Right atrium auricular region (tissue), 2 donors: ENCODE measurements at places on chromosomes 4 and X.

- no peak for DNase-seq
These were observed 12.5 kb upstream of the STS start for GRCh38 chrX:7134981-7135380.

- DNase-seq, result no peak
These were observed 87.5 kb upstream of the ZFP42 start for GRCh38 chr4:187908079-187908561.

DNA sequence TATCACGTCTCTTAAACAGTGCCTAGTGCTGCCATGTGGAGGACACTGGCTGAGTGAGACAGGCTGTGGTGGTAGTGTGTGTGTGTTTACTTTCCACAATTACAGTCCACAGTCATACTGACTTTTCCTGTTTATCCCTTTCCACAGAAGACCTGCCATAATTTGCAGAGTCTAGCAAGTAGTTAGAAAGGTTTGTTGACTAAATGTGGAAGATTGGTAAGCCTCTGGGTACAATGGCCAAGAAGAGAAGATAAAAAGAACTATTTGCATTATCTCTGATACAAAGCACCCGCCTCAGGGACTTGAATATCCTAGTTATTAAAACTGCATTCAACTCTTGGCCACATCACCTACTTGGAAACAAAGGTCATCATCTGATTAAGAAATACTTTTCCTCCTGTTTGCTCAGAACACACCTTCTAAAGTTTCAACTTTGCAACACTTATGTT lies 89.1 kb downstream of the FAM13A start:
- DNase-seq, result no peak

- DNase-seq, result no peak
These were observed 12.0 kb downstream of the SHOX start for GRCh38 chrX:642436-643240.

DNA sequence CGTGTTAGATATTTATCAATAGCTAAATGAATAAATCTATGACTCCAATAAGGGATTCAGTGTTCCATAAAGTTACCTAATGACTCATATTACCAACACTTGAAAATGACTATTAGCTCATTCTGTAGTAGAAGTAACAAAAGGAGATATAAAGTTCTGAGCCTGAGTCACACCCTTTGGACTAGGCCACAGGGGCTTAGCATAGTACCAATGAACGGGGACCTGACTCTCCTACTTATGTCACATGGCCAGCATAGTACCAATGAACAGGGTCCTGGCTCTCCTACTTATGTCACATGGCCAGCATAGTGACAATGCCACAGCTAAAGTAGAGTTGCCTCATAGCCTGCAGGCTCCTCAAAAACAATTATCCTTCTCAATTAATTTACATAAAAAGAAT lies 43.7 kb downstream of the MAGEB16 start:
- no peak for DNase-seq

GRCh38 chr4:15805583-15806517 lies 27.7 kb downstream of the CD38 start:
- no peak for DNase-seq

DNA sequence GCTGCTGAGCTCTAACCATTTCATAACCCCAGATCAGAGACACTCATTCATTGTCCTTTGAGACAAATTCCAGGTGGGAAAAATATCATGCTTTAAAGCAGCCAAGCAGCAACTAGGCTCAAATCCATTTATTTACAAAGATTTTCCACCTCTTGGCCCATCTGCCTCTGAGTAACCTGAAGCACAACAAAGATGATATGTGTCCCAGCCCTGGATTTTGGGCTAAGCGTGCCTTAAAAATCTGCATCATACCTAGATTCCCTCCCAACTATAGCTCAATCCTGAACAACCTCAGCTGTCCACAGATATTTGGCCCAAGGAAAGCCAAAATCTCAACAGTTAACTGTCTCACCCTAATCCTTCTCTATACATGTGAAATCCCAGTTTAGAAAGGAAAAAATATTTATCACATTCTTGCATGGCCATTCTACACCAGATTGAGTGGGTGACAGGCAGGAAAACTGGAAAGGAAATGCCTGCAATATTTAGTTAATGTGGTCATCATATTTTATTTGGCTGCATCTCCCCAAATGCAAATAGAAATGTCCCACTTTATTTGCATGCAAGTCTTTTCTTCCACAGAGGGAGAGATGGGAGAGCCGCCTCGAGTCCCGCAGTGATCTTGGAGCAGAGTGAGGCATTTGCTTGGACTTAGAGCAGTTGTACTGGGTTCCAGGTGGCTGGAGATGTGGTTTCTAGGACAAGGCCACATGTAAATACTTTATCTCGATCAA lies 146.4 kb upstream of the EOLA2 start:
- no peak for DNase-seq

GRCh38 chrX:25383196-25383595 lies 367.4 kb upstream of the ARX start:
- no peak for DNase-seq

- no peak for DNase-seq
These were observed 1497.3 kb downstream of the STIM2 start for GRCh38 chr4:28357990-28358389.

DNA sequence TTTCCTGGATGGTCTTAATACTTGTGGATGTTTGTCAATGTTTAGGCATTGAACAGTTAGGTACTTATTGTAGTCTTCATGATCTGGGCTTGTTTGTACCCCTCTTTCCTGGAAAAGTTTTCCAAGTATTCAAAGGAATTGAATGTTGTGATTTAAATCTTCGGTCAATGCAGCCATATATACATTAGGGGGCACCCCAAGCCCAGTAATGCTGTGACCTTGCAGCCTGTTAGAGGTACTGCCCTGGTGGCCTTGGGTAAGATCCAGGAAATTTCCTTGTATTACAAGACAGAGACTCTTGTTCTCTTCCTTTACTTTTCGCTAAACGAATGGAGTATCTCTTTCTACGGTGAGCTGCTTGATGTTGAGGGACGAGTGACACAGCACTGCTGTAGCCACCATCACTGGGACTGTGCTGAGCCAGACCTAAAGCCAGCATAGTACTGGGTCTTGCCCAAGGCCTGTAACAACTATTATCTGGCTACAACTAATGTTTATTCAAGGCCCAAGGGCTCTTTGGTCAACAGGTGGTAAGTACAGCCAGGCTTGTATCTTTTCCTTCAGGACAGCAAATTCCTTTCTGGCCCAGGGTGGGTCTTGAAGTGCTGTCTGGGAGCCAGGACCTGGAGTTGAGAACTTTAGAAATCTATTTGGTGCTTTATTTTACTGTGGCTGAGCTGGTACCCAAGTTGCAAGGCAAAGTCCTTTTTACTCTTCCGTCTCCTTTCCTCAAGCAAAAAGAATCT lies 118.3 kb upstream of the ATOH1 start:
- no peak for DNase-seq

DNA sequence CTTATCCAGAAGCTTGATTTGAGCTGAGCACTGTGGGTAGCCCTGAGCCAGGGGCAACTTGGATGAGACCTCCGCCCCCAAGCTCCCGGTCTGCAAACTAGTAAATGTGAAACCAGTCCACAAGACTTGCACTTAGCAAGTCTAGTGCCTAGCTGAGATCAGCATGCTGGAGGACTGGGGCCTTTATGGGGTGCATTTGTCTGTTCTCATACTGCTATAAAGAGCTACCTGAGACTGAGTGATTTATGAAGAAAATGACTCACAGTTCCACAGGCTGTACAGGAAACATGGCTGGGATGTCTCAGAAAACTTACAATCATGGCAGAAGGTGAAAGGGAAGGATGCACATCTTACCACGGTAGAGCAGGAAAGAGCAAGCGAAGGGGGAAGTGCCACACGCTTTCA lies 42.1 kb upstream of the HOPX start:
- no peak for DNase-seq

- DNase-seq, result no peak
These were observed at the start of gene NKX1-1 for GRCh38 chr4:1406394-1406980. TSS of gene NKX1-1 (minus strand) at chr4:1406442. CDS start at chr4:1406442, 0 bp downstream.

DNA sequence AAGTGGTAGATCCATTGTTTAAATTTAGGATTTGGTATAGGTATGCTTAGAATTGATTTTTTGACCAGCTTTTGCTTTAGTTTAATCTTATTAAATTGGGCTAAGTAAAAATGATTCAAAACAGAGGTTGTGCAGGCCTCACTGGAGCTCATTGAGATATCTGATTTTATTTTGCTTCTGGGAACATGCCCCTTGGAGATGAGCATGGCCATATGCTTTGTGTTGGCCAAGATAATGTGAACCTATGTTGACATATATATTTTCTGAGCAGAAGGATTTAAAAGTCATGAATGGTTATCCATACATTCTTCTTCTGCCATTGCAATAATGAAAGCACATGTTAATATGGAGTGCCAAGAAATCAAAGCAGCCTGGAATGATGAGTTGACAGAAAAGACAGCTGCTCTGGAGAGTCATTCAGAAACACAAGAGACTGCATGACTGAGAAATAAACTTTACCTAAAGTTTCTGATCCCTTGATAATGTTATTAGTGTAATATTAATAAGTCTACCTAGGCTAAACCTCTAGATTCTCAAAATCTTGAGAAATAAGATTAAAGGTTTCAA lies 489.7 kb upstream of the GNPDA2 start:
- DNase-seq, result no peak

GRCh38 chrX:2928583-2929434 lies at the start of gene ARSD:
TSS of gene ARSD (minus strand) at chrX:2929339. CDS start at chrX:2929275, 64 bp downstream.
- peak; percentile 88 for DNase-seq

GRCh38 chrX:129360175-129360574 lies 163.1 kb downstream of the SMARCA1 start:
- DNase-seq, result no peak

- no peak for DNase-seq
These were observed 32.3 kb downstream of the MGARP start for GRCh38 chr4:139247700-139248238.

DNA sequence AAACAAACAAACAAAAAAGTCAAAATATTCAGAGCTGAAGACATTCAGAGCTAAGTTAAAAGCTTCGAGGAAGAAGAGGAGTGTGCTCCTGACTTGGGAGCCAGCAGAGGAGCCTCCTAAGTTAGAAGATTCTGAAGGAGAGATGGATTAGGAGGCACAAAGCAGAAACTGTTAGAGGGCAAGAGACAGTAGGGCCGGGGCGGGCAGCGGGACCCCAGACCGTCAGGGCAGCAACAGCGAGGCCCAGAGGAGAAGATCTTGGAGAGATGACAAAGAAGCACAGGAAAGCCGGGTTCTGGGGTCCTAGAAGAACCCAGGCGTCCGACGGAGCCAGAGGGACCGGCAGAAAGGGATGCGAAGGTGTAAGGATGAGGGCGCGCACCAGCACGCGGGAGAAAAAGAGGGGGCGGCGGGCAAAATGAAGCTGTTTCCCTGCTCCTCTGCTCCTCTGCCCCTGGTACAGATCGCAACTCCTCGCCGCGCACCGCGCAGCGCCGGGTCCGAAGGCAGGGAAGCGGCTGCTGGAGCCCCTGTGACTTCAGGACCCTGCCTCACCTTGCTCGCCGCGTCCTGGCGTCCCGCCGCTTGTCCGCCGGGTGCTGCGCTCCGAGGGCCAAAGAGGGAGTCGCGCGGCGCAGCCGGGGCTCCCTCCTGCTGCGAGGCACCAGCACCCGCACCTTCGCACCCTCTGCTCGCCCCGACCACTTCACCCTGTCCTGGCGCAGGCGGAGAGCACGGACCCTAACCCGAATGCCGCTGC lies 477 bp downstream of the KLHL13 start:
- DNase-seq, result no peak

DNA sequence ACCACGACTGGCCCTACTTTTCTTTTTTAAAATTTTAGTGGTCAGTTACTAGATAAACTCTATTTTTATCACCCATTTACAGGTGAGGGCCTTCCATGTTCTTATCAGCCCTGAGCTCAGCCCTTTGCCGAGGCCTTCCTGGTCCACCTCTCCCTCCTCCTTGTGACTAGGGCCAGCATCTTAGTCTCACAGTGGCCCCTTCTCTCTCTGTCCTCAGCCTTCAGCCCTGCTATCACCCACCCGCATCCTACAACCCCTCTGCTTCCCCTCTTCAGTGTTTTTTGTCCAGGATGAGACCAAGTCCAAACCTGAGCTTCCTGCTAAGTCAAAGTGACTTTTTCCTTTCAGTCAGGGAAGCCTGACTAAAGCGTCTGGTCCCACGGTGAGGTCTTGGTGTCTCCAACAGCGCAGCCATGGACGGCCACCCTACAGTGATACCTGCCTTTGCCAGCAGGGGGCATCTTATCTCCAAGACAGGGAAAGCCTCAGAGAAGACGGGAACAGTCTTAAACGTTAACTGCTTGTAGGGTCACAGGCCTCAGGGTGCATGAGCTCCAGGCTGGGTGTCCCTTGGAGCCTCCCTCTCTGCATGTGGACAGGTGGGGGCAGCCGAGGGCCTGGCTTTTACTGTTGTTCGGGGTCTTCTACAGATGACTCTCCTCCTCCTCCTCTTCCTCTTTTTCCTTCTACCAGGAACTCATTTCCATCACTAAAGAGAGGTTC lies 11.7 kb upstream of the GAGE10 start:
- DNase-seq, result no peak

GRCh38 chrX:69027181-69028005 lies 137.9 kb downstream of the PJA1 start:
- no peak for DNase-seq

DNA sequence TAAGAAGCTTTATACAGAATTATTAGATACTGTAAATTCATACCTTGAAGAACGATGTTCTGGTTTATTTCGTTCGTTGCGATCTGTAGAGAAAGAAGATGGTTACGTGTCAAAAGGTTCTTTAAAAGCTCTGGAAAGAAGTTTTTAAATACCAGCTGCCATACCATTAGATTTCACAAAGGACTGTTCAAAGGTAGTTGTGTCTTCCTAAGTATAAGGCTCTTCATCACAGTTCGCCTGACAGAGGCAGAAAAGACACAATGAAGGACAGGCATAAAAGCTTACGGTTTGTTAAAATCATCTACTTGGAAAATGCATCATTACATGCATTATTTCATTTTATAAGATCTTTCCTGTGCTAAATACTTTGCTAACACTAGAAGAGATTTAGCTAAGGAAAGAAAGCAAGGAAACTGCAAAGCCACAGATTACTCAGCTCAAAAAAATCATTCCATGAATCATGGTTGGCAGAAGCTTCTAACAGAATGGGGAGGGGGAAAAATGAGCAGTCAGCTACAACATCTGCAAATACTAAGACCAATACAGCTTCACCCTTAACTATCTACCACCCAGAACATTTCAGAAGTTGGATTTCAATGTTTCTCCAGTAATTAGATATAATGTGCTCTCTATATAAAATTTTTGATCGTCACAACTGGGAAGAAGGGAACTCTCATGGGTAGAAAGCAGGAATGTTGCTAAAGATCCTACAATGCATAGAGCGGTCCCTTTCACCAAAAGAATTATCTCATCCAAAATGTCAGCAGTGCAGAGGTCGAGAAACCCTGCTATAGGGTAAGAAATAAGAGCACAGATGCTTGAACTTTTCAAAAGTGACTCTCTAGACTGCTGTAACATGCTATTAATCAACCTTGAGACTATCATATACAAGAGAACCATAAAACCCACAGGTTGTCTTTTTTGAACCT lies 50.7 kb upstream of the PRSS48 start:
- no peak for DNase-seq

DNA sequence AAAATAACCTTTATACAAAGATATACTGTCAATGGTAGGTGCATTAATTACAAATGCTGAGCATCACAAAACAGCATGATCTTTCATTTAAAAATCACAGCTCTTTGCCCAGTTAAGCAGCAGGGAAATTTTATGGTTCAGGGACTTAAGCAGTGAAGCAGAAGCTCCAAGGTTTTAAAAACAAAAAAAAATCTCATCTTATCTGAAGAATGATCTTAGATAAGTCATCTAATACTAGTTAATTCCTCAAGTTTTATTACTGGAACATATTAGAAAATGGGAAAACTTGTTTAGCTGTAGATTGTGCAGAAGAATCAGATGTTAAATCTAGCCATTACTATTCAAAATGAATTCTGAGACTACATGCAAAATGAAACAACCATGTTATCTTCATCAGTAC lies 289.9 kb downstream of the GASK1B start:
- no peak for DNase-seq

GRCh38 chrX:73932522-73932921 lies 369.5 kb downstream of the CHIC1 start:
- DNase-seq, result no peak
